Aorta (tissue), 5 donors: ENCODE measurements at places on chromosomes 4 and X. TPM values are rescaled to one million over a fixed set of nuclear protein-coding genes. Genes with fewer than 3 reads are reported as not detected.

Gene TRIM75
- total RNA-seq = not detected

Gene C4orf54
- total RNA-seq = not detected

Gene CT45A9
- not detected for total RNA-seq

DNA sequence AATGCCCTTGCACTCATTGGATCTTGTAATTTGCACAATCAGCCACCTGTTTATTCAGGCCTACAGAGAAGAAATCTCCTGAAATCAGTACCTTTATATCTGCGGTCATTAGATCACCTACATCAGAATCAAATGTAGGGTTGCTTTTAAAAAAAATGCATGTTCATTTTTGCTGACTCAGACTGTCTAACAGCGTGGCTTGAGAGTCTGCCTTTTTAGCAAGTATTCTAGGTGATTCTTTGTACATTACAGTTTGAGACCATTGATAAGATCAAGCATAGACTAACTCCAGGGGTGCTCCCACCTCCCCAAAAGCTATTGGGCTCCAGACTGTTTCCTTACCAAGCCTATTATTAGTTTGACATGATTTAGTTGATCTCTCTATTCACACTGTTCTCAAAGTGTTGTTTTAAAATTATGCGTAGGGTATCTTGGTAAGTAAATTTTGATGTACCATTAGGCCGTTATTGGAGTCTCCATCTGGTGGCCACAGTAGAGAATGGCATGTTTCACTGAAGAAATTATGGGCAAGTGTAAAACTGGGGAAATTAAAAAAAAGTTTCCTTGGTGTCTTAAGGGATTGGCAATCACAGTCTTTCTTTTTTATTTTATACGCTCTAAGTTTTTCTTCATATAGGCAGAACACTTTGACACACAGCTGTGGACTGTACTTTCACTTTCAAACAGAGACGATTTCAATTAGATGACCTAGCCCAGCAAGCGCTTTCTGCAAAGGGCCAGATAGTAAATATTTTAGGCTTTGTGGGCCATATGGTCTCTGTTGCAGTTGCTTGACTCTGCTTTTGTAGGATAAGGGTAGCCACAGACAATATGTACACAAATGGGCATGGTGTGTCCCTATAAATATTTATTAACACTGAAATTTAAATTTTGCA lies 33.7 kb upstream of the MSL3 start:
- no peak for DNase-seq

DNA sequence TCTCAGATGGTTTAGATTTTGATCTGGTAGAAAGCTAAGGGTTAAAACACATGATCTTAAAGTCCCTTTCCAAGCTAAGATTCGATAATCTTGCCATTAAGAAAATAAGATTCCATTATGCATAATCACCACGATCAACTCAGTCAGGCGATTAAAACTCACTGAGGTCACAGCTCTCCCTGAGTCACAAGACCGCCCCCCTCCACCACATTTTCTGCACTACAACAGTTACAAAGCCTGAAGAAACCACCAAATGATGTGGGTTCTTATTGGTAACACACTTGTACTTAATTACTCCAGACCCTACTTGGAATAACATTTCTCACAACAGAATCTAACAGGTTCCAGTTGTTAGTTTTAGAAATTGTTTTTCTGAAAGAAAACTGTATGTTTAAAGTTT lies 62.8 kb downstream of the SH3KBP1 start:
- DNase-seq = no peak

GRCh38 chr4:85747882-85748491 lies 273.0 kb downstream of the ARHGAP24 start:
- DNase-seq = no peak

DNA sequence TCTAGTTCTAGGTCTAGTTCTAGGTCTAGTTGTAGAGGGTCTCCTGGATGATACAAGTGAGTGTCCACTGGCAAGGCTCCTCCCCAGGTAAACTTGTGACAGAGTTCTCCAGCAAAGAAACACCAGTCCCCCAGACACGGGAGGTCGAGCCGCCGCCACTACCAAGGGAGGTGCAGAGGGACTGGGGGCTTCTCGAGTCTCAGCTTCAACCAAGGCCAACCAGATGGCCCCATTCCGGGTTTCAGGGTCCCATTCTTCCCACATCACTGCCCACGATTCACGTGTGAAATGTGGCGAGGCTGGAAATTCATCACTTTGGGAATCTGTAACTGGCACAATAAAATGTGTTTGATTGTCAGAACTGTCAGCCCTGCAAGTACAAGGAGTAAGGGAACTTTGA lies 37.5 kb downstream of the TKTL1 start:
- DNase-seq = no peak

DNA sequence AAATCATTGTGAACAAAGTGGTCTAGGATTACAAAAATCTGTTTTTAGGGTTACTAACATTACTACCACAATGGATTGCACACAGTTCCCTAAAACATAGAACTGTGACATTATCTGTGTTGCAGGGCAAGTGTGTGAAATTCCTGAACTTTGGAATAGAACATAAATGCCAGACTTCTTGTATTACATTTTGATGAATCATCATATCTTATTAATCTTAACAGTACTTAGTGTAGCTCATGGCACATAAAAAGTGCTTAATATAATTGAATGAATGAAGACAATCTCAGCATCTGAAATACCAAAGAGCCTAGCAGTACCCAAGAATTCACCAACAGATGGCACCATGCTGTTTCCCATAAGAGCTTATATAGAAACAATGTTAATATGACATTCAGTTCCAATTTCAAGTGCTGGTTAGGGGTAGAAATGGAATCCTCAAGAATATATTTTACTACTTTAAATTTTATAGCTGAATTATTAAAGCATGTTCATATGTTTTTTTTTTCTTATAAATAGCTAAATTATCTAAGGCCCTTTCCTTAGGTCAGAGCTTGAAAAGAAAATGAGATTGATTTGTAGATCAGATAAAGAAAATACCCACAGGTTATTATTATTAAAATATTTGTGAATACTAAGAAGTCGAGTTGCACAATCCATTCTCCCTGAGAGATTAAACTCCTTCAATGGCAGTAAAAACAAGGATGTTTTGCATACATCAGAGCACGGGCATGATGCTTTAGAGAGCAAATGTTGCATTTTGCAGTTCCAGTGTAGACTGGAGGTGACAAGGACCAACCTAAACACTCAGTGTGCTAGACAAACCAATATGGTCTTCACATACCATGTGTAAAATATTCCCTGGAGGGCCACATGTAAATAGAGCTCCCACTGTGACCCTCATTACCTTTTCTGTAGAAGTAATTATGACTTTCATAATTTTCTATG lies 25.7 kb upstream of the SHISA3 start:
- no peak for DNase-seq

DNA sequence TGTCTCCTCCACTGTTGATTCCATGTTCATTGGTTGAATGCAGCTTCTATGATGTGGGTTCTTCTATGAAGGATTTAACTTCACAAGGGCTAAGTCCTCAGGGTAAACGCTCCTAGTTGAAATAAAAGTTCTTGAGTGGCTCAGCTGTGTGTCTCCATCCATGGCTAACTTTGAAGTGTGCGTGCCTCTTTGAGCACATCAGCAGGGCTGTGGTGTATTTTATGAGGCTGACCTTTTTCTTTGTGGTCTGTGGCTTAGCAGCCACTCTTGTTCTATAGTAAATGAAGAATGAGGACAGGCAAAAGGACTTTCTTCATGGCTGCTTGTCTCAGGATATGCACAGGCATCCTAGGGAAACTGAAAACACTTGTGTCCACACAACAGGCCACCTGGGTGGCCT lies 88.5 kb downstream of the KIT start:
- no peak for DNase-seq

GRCh38 chrX:133555782-133556458 lies 140.6 kb upstream of the GPC4 start:
- no peak for DNase-seq

GRCh38 chr4:2138846-2139500 lies 79.8 kb downstream of the NAT8L start:
- DNase-seq = no peak
